ENCODE measurements at places on chromosomes 3 and 15.

DNA sequence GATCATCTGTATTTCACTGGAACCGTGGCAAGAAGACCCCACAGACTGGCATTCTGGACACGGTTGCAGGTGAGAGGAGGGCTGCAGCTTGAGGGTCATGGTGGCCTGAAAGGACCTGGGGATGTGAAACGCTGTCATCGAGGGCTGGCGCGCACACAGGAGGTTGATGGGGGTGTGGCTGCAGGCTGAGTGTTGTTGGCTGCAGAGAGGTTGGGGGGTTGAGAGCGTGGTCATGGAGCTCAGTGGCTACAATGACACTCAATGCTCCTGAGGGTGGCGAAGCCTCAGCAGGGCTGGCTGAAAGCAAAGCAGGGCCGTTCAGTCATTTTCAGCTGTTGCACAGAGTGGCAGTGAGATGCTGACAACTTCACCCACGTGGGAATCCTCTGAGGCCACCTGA lies 21.0 kb downstream of the CPN2 start:
- no peak for DNase-seq

DNA sequence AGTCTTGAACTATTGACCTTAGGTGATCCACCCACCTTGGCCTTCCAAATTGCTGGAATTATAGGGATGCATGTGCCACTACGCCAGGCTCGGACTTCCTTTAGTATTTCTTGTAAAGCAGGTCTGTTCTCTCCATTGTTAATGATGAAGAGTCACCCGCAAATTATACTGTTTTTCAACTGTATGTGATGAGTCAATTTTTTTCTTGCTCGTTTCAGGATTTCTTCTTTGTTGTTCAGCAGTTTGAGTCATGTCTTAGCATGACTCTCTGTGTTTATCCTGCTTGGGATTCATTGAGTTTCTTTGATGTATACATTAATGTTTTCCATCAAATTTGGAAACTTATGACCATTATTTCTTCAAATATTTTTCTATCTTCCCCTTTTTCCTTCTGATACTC lies 28.9 kb downstream of the GRAMD1C start:
- DNase-seq, result no peak

- peak; percentile 33 for DNase-seq
Observed at GRCh38 chr3:149417174-149417573, 39.7 kb upstream of the TM4SF1 start.

- DNase-seq, result no peak
Observed at GRCh38 chr3:195129644-195130492, 141.1 kb downstream of the XXYLT1 start.

GRCh38 chr15:31815411-31816155 lies 214.7 kb upstream of the CHRNA7 start:
- DNase-seq, result no peak

DNA sequence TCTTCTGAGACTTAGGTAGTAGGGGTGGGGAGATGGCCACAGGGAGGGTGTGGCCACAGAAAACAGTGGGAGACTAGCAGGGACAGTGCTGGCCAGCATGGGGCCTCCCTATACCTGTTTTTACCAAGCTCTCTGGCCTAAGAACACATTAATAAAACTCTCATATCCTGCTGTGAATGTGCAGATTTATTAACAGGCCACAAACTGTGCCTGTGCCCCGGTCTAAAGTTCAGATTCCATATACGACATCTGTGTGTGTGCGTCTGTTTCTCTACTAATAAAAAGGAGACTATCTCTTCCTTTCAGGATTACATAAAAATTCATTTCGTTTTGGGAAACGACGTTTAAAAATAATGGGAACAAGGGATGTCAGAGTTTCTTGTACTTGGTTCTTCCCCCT lies 92.8 kb upstream of the ADAMTS17 start:
- DNase-seq, result no peak

DNA sequence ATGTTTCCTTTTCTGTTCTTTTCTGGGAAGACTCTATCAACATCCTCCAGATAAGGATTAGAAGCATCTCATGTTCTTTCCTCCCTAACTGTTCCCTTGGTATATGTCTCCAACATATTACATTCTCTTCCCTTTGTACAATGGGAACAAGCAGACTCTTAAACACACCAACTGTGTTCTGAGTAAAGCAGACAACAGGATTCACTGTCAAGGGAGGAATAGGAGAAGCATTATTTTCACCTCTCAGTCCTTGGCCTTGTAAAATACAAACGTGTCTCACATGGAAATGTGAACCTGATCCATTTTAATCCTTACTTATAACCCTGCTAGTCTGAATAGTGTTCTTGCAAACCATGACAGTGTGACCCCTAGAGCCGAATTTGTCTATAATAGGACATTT lies 19.6 kb downstream of the GYG1 start:
- no peak for DNase-seq

DNA sequence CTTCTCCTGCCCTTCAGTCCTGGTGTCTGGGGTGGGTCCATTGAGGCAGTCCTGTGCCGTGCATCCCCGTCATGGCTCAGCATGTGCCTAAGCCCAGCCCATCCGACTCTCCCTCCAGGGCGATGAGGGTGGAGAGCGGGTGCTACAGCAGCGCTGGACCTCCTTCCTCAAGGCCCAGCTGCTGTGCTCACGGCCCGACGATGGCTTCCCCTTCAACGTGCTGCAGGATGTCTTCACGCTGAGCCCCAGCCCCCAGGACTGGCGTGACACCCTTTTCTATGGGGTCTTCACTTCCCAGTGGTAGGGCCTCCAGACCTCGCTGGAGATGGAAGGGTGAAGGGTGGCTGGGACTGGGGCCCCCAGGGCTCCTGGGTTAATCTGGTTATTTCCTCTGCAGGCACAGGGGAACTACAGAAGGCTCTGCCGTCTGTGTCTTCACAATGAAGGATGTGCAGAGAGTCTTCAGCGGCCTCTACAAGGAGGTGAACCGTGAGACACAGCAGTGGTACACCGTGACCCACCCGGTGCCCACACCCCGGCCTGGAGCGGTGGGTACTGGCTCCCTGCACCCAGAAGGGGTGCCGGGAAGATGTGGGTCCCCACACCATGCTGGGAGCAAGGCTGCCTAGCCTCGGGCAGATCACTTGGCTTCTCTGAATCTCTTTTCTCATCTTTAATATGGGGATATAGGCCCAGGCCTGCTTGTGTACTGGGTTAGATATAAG lies 10.1 kb downstream of the CIB1 start:
- DNase-seq, result no peak

DNA sequence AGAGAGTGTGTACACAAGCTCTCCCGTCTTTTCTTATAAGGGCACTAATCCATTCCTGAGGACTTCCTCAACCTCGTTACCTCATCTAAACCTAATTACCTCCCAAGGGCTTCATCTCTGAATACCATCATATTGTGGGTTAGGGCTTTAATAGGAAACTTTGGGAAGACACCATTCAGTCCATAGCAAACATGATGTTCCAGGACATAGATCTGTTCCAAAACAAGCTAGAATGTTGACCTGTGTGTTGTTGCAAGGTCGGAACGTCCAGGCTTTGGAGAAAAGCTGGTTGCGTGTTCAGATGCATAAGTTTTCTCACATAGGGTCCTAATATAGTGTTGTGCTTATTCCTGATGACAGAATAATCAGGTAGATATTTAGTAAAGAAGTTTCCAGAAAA lies 9.7 kb upstream of the TMEM87A start:
- DNase-seq, result no peak

- DNase-seq, result no peak
Observed at GRCh38 chr3:81245501-81245900, 515.9 kb downstream of the GBE1 start.

GRCh38 chr3:143859465-143860203 lies 11.4 kb upstream of the SLC9A9 start:
- DNase-seq, result no peak
